Fibroblast of the conjunctiva (primary cell): ENCODE measurements at places on chromosomes 2 and 18.

DNA sequence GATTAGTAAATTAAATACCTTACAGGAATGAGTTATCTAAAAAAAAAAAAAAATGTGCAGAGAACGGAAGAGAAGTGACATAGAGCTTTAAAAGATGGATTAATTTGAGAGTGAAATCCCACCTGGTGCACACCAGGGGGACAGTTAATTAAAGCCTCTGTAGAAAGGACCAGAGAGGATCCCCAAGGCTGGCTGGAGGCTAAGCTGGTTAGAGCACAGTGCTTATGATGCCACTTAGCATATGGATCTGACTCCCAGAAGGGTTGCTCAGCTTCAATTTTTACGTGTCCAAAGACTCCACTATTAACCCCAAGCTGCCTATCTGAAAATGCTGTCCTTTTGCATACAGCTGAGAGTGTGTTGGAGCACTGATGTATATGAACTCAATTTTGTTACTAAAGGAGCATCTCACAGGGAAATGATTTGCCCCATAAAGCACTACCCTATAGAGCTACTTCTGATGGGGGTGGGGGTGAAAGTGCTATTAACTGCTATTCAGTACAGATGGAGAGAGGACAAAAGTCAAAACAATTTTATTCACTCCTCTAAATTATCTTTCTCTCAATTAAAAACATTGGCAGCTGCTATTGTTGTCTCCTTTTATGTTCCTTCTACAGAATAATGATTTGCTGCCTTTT lies 15.2 kb upstream of the SLC8A1 start:
- no peak for DNase-seq

GRCh38 chr2:196266855-196267254 lies 95.5 kb upstream of the STK17B start:
- DNase-seq, result no peak

DNA sequence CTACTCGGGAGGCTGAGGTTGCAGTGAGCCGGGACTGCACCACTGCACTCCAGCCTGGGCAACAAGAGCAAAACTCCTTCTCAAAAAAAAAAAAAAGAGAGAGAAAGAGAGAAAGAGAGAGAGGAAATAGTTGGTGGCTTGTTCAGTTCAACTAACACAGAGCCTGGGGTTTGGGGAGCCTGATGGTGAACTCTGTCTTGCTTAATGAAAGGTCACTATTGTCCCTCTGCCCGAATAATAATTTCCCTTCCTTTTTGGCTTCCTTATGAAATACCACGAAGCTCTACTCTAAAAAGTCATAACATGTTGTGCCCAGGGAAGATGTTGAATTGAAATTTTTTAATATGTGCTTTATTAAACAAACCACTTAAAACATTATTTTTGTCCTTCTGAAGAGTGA lies 17.3 kb downstream of the BCL2 start:
- no peak for DNase-seq

- no peak for DNase-seq
These were observed 61.4 kb downstream of the DIPK1C start for GRCh38 chr18:74395648-74396154.

DNA sequence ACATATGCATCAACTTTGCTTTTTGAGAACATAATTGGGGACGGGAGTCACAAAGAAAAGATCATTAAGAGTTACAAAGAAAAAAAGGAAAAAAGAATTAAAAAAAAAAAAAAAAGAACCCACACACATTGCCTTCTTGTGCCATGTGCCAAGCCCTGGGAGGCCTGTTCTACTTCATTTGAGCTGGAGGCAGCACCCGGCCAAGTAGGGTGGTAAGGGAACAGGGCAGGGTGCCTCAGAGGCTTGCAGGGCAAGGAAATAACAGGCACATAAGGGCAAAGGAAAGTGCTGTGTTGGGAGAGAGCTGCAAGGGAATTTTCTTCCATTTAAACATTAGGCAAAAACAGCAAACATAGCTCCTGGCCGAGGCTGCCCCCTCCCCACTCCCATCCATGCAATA lies 418.0 kb downstream of the TMEM182 start:
- no peak for DNase-seq

- DNase-seq, result no peak
These were observed 23.9 kb downstream of the MYO3B start for GRCh38 chr2:170201734-170202393.

GRCh38 chr18:9147440-9148202 lies 11.0 kb downstream of the ANKRD12 start:
- DNase-seq, result peak; percentile 76

DNA sequence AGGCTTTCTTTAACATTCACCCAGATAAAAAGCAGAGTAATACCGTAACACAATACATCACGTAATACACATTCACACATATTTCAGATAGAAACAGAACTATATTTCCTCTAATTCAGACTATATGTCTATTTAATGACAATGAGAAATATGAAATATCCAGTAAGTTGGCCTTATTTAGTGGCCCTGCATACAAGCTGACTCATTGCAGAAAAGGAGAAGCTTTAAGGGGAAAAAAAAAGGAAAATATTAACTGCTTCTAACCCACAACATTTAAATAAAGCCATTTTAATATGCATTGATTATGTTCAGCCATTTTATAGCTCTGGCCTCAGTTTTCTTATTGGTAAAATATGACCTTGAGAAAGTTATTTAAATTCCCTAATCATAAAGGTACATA lies 94.8 kb downstream of the PPP1R1C start:
- DNase-seq, result no peak

DNA sequence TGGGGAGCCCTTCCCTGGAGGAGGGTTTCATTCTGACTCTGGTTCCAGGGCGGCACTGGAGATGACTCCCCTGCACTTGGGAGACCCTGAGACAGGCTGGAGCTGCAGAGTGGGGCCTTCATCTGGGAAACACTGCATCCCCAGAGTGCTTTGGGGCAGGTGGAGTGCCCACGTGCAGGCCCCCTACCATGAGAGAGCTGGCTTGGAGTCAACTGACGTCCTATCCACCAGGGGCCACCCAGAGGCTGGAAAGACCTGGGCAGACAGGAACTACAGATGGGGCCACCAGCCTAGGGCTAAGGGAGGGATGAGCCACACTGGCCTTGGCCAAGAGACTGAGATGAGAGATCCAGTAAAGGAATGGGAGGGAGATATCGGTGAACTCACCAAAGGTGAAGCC lies 153.8 kb downstream of the ASB1 start:
- no peak for DNase-seq

DNA sequence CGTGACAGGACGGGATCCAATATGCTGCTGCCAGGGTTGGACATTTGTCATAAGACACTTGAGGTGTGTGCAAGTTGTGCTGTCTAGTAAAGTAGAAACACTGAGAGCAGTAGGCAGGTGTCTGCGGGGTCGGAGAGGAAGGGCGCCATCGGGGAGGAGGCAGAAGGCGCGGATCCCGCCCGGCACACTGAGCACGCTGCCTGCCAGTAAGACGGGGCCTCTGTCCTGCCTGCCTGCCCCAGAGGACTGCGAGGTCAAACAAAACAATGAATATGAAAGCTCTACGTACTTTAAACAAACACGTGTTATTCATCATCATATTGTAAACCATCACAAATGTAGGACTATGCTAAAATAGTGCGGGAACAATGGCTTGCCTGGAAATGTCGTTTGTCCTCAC lies 349.3 kb upstream of the SALL3 start:
- DNase-seq, result no peak

- DNase-seq, result no peak
These were observed 31.9 kb downstream of the NRP2 start for GRCh38 chr2:205714058-205714776.

DNA sequence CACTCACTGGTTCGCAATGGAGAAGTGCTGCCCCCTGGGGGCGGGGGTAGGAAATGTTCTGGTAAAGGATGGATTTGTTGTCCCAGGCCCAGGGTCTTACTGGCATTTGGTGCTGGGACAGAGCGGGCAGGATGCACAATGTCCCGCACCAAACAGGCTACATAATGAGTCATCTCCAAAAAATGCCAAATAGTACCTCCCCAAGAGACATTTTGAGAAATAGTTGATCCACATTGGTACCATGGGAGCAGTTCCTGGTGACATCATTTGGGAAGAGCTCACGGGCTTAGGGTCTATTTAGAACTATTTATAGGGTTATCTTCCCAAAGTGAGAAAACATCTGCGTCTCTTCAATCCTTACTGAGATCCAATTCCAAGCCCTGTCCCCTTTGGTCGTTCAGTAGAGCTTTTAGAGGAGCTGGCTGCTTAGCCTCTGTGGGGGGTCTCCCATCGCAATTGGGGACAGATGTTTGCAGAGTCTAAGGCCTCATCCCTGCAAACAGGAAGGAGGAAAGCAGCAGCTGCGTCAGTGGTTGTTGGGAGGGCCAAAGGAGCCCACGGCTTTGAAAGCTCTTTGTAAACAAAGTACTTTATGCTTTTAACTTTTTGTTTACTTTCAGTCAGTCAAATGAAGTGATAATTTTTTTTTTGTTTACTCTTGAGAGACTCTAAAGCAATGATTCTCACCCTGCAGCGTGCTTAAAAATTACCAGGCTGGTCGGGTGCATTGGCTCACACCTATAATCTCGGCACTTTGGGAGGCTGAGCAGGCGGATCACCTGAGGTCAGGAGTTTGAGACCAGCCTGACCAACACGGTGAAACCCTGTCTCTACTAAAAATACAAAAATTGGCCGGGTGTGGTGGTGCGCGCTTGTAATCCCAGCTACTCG lies 49.3 kb downstream of the GREB1 start:
- DNase-seq, result peak; percentile 32

DNA sequence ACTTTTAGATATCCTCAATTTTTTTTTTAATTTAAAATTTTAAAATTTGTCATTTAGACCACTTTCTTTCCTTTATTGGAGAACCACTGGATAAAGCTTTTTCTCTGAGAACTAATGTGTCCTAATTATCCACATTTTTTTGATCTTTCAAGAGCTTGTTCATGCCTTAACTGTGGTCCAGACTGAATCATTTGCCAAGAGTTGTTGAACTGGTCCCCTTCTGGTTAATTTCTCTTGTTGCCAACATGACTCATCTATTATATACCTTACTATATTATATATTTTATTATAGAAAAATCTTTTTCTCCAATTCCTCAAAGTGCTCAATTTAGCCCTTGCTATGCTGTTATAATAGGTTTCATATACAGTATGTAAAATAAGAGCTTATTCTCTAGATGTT lies 53.1 kb upstream of the TMEM87B start:
- DNase-seq, result no peak

GRCh38 chr18:9517869-9518268 lies 42.6 kb downstream of the RALBP1 start:
- DNase-seq, result no peak

- no peak for DNase-seq
These were observed 921.0 kb upstream of the SLC39A10 start for GRCh38 chr2:194735837-194736542.

- DNase-seq, result no peak
These were observed 3.8 kb upstream of the ATP8B1 start for GRCh38 chr18:57806978-57807285.

DNA sequence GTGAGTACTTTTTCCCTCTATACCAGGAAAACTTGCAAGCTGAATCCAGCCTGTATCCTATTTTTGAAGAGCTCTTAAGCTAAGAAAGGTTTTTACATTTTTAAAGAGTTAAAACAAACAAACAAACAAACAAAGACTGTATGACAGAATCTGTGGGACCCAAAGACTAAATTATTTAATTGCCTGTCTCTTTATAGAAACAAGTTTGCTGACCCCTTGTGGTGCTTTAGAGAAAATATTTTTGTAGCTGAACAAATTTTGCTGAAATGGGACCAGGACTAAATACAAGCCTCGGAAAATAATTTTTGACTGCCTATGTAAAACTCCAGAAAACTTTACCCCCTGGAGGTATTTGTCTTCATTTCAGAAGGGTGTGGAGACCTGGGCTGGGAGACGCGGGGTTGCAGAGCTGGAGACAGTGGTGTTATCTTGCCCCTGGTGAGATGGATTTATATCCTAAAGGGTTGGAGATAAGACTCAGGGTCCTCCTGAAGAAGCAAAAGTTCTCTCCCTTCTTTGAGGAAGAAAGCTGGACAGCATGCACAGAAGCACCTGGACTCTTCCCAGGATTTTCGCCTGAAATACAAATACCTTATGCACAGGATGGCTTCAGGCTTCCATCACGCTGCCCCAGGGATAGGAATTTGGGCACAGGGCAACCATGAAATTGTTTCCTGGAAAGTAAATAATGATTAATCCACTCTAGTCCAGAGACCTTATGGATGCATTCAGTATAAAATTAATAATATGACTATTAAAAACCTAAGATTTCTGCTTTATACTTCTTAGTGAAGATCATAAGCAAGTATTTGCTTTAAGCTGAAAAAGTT lies 54.3 kb downstream of the TMX3 start:
- DNase-seq, result peak; percentile 43

DNA sequence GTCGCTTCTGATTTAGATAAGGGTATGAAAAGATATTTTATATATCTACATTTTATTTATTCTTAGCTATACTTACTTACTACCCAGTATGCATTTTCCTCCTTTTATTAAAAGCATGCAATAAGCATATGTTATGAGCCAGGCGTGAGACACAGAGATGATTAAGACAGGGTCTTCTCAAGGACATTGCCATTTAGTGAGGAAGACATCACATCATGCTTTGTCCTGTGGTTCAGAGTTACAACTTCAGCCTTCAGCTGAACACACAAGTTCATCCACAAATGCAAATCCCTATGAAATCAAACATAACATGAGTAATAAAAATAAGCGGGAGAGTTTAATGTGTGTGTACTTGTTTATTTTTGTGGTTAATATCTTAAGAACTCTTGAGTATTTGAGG lies 30.2 kb downstream of the GRHL1 start:
- no peak for DNase-seq

GRCh38 chr2:240960309-240960970 lies 38.0 kb upstream of the SNED1 start:
- peak; percentile 65 for DNase-seq

DNA sequence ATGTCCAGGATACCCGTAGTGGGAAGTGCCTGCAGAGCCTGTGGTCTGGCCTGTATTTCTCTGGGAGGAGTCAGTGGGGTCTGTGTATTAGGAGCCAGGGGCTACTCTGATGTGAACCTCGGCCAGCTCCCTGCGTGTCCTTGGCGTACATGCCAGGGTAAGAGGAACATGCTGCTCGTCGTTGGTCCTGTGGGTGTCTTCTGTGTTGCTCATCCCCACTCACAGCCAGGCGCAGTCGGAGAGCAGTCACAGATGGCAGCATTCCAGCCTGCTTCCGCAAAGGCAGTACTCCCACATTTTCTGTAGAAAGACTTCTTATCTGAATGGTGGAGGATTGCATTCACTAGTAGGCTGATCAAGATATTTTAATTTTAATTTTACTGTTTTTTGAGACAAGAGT lies 84.9 kb downstream of the DGKD start:
- DNase-seq, result no peak

GRCh38 chr2:240437861-240438809 lies 2.7 kb downstream of the GPC1 start:
- DNase-seq, result peak; percentile 32

- DNase-seq, result no peak
These were observed 10.5 kb upstream of the B3GNT7 start for GRCh38 chr2:231384970-231385369.

DNA sequence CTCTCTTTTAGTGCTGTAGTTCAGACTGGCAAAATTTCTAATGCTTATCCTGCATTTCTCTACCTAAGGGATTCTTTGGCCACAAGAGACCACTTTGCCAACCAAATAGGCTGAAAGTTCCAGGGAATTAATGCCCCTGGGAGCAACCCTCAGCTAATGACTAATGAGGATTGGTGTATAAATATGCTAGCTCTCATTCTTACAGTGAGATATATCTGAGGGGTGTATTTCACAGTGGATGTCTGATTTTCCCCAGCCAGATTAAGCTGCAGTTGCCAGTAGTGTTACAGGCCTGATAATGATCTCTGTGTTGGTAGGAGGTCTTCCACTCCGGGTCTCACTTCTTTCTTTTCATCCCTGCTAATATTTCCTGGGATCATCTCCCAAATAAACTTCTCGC lies 90.4 kb downstream of the GULP1 start:
- no peak for DNase-seq
